ENCODE measurements at places on chromosomes 4 and X.

GRCh38 chr4:110510955-110511544, 35.1 kb downstream of the ENPEP start:
- DNase-seq, result no peak

DNA sequence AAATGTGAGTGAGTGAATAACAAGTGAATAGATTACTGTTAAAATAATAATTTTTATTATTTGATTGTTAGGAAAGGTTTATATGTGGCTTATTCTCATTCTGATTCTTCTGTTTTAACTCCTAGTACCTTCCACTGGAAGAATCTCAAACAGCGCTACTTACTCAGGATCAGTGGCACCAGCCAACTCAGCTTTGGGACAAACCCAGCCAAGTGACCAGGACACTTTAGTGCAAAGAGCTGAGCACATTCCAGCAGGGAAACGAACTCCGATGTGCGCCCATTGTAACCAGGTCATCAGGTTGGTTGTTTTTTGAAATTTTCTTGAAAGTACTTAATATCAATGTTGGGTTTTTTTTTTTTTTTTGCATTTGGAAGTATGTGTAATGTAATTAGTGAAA, 117.6 kb upstream of the BMPR1B start:
- DNase-seq, result no peak

- DNase-seq, result peak; percentile 44
Measured at GRCh38 chrX:71109051-71109450, 2.3 kb downstream of the IL2RG start.

GRCh38 chr4:22480675-22481327, 35.1 kb downstream of the ADGRA3 start:
- no peak for DNase-seq

DNA sequence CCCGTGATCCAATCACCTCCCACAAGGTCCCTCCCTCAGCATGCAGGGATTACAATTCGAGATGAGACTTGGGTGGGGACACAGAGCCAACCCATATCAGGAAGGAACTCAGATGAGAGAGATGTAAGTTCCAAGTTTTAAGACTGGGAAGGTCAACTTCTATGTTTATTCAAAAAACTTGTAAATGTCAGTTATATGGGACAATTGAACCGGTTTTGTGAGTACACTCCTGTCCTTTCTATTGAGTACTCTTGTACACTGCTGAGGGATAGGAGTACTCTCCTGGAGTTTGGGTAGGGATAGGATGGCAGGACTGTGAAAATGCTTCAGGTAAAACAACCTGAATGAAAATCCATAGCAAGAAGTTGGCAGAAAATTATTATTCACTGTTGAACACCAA, 239.1 kb downstream of the ZNF674 start:
- DNase-seq, result no peak

GRCh38 chrX:72120837-72121236, 10.9 kb downstream of the RTL5 start:
- DNase-seq, result no peak

DNA sequence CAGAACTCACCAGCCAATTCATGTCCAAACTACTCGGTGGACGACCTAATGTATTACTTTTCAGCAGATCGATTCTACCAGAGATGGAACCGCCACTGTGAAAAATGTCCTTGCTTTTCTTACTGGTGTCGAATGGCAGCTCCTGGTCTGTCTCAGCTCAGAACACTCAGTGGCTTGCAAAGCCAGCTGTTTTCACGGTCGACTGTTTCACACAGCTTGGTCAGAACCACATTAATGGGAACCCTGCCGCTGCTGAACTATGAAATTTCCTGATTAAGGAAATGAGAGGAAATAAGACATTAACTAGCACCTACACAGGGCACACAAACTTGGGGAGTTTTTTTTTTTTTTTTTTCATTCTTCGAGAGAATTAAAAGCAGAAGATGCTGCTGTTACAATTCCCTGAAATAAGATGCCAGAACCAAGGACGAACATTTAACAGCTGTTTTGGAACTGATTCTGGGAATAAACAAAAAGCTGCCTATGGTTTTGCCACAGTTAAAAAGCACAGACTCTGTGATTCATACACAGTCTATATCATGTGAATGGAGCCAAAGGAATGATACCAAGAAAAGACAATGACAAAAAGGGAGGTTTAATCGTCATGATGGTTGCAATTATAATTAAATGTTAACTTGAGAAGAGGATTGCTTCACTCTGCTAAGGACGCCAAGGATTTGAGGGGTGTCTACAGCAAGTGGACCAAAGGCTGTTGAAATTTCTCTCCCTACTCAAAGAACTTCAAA, 31.3 kb downstream of the SUPT20HL2 start:
- no peak for DNase-seq

DNA sequence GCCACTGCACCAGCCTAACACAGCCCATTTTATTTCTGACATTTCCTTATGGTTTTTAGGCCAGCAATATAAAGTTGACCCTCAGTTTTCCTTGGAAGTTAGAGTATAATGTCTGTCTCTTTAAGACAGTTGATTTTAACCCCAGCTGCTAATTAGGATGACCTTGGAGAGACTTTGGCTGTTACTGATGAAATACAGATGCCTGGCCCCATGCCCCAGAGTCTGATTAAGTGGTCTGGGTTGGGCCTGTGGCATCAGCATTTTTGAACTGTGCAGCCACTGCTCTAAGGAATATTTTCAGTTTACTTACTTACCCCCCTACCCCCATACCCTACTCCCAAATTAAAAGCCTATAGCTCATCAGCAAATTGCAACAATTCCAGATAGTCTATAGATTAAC, 85.8 kb downstream of the DCLK2 start:
- no peak for DNase-seq

DNA sequence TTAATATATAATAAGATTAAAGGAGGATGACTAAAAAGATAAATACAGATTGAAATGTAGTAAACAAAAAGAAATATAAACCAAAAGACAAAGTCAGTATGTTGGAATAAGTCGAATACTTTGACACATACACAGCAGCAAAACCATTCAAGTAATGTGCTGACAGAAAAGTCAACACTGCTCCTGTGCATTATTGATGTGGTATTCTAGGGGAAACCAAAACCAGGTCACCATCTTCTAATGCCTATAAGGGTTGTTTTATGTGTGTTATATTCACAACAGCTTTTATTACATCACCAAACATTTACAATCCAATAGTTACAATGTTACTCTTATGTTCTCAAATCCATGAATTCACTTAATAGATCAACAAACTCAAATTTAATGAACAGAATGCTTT, 111.8 kb upstream of the DKK2 start:
- DNase-seq, result no peak

GRCh38 chr4:105627620-105628019, 75.2 kb downstream of the ARHGEF38 start:
- DNase-seq, result no peak

DNA sequence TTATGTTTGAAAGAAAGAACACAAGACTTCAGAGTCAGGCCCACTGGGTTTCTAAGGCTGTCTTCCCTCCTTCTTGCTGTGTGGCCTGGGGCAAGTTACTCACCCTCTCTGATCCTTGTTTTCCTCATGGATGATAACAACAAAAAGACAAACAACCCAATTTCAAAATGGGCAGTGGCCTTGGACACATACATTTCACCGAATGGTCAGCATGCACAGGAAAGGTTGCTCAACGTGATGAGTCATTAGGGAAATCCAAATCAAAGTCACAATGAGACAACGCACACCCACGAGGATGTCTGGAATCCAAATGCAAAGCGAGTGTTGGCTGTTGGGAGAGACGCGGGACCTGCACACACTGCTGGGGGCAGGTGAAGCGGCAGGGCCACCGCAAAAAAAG, 50.8 kb upstream of the PPP2R2C start:
- no peak for DNase-seq

DNA sequence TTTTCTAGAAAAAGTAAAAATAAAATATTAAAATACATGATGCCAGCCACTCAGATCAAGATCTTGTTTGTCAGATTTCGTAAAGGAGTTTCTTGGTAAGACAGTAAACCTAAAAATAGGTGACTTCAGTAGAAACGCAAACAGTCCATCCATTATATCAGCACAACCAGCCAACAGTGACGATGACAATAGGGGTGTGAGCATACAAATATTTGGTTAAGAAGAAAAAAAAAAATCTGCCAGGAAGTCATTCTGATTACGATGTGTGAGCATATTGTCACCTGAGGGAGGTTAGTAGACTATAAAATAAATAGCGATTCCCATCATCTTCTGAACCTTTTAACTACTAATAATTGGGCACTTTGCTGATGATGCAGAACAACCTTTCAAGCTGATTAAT, 37.6 kb downstream of the SLC7A11 start:
- no peak for DNase-seq

DNA sequence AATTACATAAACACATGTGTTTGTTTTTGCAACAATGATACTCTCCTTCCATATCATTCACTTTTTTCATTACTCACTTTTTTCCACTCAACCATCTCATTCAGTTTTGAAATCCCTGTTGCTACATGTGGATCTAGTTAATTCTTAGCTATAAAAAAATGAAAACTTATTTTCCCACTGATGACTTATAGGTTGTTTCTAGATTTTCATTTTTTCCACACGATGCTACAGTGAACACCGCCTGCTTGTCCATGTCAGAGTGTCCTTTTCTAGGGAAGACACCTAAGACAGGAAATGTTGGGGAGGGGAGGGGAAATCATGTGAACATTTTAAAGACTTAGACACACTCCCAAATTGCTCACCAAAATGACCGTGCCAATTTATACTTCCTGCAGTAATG, 70.2 kb downstream of the SUPT20HL2 start:
- no peak for DNase-seq

DNA sequence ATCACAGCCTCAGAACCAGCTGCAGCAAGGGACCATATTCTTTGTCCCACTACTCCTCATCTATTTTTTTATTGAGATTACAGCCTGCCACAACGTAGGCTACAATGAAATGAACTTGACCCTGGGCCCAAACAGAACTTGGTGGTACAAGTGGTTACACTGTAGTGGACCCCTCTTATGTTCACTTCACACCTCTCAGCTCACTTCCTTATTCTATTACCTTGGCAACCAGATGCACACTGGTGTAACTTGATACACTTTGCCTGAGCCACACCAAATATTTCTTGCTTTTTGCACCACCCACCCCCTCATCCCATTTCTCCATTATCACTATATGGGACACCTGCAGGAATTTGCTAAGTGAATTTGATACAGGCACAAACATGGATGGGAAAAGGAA, 105.8 kb downstream of the CXCL13 start:
- no peak for DNase-seq

GRCh38 chr4:25592736-25593135, 62.9 kb upstream of the SLC34A2 start:
- DNase-seq, result no peak

- DNase-seq, result no peak
Measured at GRCh38 chrX:70774223-70774622, 134.3 kb downstream of the TEX11 start.

DNA sequence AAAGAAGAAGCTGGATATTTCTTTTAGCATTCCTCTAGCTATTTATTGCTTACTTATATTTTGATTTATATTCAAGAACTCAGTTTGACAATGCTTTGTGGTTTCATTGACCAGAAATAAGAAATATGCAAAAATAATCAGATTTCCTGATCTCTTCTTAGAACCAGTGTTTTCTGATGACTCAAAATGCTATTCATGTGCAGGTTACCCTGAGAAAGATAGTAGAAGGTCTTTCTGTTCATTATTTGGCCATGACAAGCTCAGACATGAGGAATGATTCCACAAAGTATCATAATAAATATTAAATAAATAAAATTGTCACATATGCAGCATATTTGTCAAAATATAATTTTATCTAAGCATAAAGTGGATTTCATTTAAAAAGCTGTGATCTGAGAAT, 24.1 kb downstream of the ADH7 start:
- no peak for DNase-seq

DNA sequence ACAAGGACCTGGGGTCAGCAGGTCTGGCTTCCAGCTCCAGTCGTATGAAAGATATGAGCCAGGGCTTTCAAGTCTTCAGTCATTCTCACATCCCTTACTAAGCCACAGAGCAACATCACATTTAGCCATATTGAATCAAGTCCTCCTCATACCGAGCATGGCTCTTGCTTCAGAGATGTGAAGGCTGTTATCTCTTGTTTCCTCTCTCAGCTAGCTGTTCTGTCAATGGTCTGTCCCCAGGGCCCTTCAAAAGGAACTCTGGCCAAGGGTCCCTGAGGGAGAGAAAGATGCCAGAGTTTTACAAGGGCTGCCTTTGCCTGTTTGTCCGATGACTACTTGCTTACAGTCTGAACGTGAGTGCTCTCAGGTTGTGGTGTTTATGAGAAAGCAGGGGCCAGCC, 30.5 kb downstream of the DOCK11 start:
- DNase-seq, result no peak

- DNase-seq, result no peak
Measured at GRCh38 chr4:91488946-91489345, 814.8 kb upstream of the GRID2 start.

DNA sequence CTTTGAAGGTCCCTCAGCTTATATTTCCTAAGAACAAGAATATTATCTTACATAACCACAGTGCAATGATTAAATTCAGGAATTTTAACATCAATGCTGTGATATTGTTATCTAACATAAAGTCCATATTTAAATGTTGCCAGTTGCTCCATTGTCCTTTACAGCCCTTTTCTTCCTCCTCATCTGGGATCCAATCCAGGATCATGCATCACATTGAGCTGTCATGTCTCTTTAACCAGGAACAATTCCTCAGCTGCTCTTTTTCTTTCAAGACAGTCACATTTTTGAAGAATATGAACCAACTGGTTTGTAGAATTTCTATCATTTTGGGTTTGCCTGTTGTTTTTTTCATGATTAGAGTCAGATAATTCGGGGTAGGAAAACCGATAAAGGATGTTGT, 12.0 kb downstream of the TMSB4X start:
- DNase-seq, result no peak

GRCh38 chr4:7938266-7938608, 1.4 kb downstream of the AFAP1 start:
- DNase-seq, result no peak

GRCh38 chr4:75287738-75288517, 226.3 kb downstream of the RCHY1 start:
- DNase-seq, result no peak

DNA sequence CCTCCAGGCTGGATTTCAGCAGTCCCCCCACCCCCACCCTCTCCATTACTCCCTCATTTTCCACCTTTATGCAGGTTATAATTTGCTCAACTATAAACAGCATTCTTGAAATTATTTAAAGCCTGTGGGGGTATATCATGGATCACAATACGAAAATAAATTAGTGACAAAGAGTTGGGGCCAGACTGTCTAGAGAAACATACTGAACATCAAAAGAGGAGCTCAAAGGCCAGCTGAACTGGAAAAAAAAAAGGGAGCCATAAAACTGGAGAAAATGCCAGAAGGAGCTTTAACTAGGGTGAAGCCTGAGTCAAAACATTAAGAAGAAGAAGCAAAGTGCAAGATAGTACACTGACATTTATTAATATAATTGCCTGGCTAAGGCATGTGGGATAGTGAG, 137.8 kb downstream of the ANTXR2 start:
- DNase-seq, result no peak
